ENCODE measurements at places on chromosomes 5 and 9.

DNA sequence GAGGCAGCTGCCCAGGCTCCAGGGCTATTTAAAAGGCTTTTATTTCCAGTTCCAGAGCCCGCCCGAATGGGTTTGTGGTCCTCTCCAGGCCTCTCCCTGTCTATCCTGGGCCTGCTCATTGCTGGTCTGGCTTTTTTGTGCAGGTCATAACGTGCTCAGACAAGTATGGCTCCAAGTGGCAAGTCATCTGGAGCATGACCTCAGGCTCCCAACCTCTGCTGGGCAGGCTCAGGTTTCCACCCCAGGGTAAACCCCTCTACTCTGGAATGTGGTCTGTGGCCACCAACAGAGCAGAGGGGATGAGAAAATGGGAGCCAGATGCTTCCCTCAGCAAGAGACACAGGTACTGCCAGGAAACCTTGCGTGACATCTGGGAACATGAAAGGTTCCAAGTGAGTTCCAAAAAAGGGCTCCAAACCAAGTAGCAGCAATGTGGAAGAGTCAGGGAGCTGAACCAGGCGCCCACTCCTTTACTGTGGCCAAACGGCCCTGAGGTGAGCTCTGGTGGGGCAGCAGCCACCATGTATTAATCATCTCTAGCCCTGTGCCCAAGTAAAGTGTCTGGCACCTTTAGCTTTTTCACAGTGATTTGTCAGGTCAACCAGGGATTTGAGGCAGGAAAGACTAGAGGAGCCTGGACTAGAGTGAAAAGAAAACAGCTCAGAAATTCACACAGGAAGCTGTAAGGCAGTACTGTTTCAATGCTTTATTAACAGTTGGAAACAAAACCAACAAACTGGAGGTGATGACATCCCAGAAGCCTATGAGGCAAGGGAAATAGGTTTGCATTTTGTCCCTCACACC, 25.7 kb downstream of the PCDHGC5 start:
- no peak for DNase-seq

GRCh38 chr5:4411664-4412063, 728.5 kb upstream of the ADAMTS16 start:
- DNase-seq: no peak

DNA sequence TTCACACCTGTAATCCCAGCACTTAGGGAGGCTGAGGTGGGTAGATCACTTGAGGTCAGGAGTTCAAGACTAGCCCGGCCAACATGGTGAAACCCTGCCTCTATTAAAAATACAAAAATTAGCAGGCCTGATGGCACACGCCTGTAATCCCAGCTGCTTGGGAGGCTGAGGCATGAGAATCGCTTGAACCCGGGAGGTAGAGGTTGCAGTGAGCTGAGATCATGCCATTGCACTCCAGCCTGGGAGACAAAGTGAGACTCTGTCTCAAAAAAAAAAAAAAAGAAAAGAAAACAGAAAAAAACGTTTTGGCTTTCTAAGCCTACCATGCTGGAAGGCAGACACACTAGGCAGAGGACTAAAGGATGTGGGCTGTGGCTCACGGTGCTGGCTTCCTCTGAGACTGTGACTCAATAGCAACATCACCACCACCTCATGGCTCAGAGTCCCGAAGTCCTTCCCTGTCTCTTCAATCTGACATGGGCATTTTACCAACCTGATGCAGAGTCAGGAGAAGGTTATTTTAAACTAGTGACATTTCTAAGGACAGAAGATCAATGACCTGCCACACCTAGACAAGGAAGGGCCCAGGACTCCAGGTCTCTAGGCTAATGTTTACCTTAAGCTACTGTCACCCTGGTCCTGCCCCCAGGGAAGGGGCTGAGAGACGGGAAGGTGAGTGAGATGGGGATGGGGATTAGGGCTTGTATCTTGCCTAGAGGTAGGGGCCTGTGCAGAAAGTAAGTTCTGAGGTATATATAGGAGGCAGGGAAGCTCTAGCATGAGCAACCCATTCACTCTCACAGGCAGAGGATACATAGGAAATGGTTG, 3.7 kb downstream of the ECSCR start:
- peak; percentile 77 for DNase-seq

DNA sequence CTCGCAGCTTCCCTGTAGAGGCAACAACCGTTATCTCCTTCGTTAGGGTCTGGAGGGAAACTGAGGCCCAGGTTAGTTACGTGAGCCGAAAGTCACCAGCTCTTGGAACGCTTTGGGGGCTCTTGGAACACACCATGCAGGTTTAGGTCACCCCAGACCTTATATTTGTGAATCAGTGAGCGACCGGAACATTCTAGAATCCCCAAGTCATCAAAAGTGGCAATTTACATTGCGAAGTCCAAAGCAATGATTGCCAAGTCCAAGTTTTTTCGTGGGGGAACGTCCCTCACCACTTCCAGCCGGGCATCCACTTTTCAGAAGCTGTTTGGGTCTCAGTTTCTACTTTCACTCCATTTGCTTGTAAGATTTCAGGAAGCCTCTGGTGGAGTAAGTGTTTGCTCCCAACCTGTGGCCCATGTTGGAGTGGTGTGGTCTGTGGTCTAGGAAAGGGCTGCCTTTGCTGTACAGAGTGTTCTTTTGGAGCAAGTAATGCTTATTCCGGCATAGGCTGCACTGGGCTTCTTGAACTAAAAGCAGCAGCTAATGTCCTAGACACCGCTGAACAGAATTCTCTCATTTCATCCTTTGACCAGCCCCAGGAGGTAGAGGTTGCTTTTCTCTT, 32.8 kb upstream of the SPRY4 start:
- DNase-seq: no peak

DNA sequence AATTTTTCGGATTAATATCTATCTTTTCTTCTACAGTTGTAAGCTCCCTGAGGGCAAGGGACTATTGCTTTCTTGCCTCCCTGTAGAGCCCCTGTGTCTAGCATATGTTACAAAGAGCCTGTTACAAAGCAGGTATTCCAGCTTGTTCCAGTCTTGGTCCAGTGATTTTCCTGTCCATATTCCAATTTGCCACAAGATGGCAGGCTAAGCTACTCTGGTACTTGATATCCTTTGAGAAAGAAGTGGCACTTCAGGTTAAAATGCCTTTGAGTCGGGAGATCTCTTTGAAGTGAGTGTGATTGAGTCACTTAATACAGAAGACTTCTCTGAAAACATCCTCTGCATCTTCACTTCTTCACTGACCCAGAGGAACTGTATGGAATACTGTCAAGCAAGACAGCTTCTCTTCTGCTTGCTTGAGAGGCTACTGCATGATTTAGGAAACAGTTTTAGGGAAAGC, 24.5 kb downstream of the CAVIN4 start:
- DNase-seq: no peak

DNA sequence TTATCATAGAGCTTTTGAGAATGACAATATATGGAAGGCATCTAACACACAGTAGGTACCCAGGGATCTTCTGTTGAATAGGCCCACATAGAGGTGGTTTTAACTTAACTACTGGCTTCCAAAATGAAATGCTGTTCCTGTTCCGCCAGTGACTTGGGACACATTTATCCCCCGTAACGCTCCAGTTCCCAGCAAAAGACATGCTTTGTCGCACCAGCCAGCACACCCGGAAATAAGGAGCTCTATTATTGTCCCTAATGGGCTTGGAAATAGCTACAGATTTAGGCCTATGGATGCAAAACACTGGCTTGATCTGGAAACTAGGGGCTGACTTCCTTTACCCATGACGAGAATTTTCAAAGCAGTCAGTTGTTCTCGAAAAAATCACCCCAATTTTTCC, 45.9 kb upstream of the C5orf58 start:
- DNase-seq: no peak

- DNase-seq: no peak
Measured at GRCh38 chr5:68446487-68446894, 230.9 kb downstream of the PIK3R1 start.

- DNase-seq: no peak
Measured at GRCh38 chr9:14560194-14560593, 133.0 kb downstream of the ZDHHC21 start.

GRCh38 chr5:144378681-144379080, 208.0 kb downstream of the KCTD16 start:
- DNase-seq: no peak

DNA sequence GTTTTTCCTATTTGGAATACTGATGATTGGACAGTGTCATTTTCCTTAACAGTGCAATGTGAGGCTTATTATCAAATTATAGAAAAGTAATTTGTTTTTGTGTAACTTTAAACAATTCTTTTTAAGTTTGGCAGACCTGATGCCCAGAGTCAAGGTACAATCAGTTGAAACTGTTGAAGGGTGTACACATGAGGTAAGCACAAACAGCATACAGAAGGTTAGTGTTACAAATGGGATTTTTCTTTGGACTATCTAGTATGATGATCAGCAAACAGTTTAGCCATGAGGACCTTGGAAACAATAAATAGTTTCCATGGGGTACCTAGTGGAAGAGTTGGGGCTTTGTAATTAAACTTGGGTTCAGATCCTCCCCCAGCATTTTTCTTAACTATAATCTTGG, 16.2 kb downstream of the MTREX start:
- no peak for DNase-seq

DNA sequence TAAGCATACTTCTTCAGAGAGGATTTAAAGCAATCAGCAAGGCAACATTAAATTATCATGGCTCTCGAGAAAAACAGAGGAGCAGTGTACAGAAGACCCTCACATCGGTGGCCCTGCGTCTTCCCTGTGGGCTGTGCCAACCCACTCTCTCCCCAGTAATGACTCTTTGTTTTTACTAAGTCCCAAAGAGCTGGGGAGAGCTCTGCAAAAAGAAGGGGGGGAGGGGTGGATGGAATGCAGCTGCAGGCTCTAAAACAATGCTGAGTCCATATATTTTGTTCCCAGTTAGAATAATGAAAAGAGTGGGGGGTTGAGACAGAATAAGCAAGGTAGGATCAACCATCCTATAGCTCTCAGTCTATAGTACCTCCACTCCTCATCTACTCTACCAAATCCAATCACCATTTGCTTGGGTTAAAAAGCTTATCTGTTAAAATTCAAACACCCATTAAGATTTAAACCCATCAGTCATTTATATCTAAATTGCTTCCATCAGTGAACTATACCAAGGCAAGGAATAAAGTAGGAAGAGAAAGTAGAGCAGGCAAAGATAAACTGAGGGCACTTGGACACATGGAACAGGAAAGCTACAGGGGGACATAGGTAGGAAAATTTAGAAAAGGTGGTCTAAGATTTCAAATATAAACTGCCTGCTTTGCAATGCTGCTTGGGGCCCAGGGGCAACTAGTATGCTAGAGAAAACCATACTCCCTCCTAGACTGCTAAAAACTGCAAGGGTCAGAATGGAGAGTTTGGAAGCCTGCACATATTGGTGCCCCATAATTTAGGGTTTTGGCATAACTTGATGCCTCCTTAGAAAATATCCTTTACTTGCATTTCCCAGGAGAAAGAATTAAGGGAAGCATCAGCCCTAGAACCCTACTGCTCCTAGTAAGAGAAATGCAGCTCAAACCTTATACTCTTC, 20.6 kb downstream of the ELL2 start:
- no peak for DNase-seq

DNA sequence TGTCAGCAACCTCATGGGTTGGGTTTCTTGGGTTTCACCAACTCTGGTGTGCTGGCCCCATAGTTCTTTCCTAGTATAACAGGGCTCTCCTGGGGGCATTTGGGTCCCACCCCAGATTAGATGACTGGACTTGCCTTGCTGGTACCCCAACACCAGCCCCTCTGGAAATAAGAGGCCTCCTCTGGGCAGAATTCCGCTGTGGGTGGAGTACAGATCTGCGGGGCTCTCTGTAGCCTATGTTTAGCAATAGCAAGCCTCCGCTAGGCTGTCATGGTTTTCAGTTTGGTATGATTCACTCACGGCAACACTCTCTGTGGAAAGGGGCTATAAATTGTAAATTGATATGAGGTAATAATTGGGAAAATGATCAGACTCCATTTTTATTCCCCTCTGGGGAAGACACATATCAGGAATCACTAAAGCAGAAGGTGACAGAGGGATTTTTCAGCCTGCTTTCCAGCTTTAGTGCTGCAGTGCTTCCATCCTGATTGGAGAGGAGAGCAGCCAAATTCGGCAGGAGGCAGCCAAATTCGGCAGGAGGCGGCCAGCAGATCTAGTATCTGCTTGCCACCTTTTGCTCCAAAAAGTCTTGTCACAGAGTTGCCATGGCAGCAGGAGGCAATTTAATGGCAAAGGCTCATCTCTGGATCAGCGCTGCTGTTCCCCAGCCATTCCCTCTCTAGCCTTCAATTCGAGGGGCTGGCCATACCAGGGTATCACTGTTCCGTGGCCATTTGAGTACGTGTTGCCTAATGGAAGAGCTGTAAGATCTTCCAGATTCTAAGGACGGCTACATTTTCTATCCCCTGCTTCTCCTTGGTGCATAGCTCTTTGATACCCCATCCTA, 84.6 kb downstream of the SLC44A1 start:
- no peak for DNase-seq

DNA sequence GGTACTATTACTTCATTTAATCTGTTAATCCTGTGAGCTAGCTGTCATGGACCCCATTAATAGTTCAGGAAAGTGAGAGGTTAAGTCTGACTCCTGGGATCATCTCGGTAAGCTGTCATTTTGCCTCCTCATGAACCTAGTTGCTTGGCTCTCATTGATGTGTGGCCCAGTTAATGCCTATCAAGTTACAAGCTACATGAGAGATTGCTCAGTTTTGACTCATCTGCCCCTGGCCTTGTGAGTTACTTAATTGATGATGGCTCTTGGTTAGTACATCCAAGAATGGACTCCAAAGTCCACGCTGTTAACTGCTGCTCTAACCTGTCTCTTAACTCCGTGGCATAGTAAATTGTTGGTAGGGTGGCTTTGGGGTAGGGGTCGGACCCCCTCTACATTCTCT, 23.9 kb downstream of the LARP1 start:
- no peak for DNase-seq

DNA sequence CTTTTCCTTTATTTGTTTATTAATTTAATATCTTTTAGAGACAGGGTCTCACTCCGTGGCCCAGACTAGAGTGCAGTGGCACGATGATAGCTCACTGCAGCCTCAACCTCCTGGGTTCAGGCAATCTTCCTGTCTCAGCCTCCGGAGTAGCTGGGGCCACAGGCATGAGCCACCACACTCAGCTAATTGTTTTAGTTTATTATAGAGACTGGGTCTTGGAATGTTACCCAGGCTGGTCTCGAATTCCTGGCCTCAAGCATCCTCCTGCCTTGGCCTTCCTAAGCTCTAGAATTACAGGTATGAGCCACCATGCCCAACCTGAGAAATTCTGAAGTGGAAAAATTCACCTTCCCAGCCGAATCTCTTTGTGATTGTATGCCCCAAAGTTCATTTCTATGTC, 139.4 kb upstream of the SLC12A2 start:
- DNase-seq: no peak

DNA sequence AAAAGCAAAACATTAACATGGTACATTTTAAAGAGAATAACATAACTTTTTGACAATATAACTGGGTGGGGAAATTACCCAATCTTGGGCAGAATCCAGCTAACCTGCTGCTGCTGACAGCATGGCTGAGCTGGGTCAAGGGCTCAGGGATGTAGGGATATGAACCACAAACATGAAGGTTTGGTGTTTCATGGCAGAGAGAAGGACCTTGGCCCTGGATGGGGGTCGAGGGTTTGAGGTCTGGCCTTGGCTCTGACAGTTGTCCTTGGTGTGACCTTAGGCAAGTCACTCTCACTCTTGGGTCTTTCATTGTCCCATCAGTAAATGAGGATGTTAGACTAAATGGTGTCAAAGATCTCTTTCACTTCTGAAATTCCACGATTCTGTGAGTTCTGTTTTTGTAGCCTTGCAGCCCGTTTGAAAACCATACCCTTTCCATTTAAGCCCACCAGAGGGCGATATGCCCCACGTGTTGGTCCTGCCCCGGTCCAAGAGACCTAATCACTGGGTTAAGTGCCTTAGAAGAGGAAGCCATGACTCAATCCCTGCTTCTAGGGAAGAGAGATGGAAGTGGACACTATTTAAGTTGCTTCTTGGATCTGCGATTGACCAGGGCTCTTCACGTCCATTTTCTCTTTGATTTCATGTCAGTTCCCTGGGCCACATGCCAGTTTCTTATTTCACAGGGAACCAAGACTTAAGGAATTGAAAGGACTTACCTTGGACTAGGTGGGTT, 56.8 kb upstream of the TEX48 start:
- peak; percentile 60 for DNase-seq

Measured in effector CD4-positive, alpha-beta T cell (primary cell).